ENCODE measurements at places on chromosomes 6 and 20. TPM values are rescaled to one million over a fixed set of nuclear protein-coding genes. Genes with fewer than 3 reads are reported as not detected.

CST7 gene
- total RNA-seq, result 22.8 TPM

- H3K27me3 ChIP-seq, result no peaks in the 10 kb centered on the region
- H3K27ac ChIP-seq, result no peak overlapping the region
- no peaks in the 10 kb centered on the region for H3K4me1 ChIP-seq
- no peak for DNase-seq
- H3K4me3 ChIP-seq, result no peak overlapping the region
These were observed 115.5 kb downstream of the CDK19 start for GRCh38 chr6:110699780-110700179.

- no peaks in the 10 kb centered on the region for H3K4me1 ChIP-seq
- H3K27me3 ChIP-seq, result no peaks in the 10 kb centered on the region
- H3K4me3 ChIP-seq, result no peak overlapping the region
- peak; percentile 1 for DNase-seq
These were observed 216.0 kb downstream of the GJA1 start for GRCh38 chr6:121651420-121651819.

PAX1 gene
- total RNA-seq, result not detected
